Epithelial cell of proximal tubule (primary cell): ENCODE measurements at places on chromosomes 6 and 20. TPM values are rescaled to one million over a fixed set of nuclear protein-coding genes. Genes with fewer than 3 reads are reported as not detected.

GRCh38 chr6:27865850-27866356 is 46.3 kb downstream of the OR2B2 start:
- DNase-seq, result no peak

BANF2 gene
- total RNA-seq, result not detected in 2 replicates

SPATA2 gene
- total RNA-seq, result 3.2 and 5.3 TPM in 2 replicates

GRCh38 chr6:37936906-37937305 is 117.4 kb downstream of the ZFAND3 start:
- no peak for DNase-seq

DNA sequence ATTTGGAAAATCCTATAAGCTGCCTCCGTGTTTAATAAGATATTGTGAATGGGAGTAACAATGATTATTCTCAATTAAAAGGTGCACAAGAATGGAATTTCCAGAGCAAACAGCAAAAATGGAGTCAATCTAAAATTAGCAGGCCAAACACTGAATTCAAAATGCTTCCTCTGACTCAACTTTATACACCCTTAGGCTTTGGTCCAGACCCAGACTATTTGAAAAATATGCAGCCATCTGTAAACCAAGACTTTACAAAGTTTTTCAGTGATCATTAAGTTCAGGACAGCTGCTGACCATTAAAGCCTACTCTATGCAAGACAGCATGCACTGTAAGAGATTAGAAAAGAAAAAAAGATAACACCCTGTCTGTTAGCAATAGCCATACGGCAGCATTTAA is 39.4 kb upstream of the CCN6 start:
- DNase-seq, result no peak

DNA sequence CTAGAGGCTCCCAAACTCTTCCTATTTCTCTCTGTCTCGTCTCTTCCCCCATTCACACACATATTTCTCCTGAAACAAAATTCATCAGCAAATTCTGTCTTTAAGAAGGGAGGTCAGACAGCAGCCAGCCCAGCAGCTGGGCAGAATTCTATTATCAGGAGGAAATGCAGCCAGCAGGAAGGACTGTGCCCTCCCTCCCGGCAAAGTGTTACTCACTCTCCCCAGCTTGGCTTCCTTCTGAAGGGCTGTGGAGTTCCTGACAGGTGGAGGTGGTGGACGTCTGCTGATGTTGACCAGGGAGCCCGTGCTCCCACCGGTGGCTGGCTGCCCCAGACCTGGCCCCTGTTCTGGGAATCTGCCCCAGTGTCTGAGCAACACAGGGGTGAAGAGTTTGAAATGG is 37.3 kb downstream of the KCNB1 start:
- DNase-seq, result no peak

GRCh38 chr20:49937027-49937929 is 1.1 kb downstream of the RNF114 start:
- no peak for DNase-seq

DNA sequence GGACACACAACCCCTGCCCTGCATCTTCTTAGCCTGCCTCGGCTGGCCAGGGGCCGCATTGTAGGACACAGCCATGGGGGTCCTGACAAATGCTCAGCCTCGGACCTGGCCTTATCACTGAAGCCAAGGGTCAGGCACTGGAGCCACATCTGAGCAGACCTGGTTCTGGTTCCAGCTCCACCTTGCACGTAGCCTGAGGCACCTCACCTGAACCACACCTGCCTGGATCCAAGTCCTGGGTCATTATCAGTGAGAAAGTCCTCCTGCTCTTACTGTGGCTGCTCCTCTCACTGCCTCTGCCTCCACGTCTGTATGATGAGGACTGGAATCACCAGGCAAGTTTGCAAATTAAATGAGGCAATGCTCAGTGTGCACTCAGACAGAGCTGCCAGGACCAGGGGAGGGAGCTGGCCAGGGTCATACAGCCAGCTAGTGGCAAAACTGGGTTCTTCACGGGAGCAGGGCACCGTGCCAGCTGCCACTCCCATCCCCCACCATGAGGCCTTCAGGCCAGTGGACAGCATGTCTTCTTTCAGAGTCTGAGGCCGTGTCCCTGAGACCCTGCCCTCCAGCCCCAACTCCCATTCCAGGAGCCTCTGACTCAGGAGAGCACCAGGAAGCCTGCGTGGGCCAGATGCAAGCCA is 40.2 kb downstream of the MRPL14 start:
- no peak for DNase-seq

DNA sequence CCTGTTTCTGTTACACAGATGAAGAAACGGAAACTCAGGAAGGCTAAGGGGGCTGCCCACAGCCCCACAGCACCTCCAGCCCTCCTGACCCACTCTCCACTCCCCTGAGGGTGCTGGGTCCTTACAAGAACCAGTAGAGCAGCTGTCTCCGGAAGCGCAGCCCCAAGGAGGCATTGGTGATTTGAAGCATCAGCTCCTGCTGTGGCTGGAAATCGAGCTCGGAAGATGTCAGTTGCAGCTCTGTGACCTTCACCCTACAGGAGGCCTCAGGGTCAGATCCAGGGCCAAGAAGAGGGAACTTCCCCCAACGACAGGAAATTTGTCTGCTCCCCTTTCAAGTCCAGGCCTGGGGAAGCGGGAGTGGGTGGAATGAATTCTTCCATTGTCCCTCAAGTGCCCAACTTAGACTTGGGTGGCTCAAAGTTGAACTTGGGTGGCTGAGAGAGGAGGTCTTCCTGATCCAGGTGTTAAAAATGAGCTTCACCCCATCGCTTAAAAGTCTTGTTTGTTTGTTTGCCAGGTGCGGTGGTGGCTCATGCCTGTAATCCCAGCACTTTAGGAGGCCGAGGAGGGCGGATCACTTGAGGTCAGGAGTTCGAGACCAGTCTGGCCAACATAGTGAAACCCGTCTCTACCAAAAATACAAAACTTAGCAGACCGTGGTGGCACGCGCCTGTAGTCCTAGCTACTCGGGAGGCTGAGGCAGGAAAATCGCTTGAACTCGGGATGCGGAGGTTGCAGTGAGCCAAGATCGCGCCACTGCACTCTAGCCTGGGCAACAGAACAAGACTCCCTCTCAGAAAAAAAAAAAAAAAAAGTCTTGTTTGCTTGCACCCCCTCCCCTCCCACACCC is 1.9 kb downstream of the PLTP start:
- no peak for DNase-seq

DNA sequence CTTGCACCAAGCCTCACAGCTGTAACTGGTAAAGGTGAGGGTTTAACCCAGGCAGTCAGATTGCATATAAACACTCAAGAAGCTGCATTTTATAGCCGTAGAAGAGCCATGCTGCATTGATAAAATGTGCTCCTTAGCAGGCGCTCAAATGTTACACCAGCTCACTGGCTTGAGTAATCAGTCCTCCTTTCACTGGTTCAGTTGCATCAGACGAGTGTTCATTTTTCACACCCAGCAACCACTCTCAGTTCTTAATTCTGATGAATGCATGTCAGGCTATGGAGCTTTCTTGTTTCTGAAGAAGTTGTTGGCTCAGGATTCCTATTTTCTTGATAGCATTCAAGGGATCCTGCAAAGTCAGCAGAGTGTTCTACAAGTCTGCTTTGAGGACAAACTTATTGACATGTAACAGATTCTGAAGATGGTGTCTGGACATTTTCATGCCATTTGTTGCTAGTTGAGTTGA is 198.3 kb downstream of the PLCB1 start:
- no peak for DNase-seq

DNA sequence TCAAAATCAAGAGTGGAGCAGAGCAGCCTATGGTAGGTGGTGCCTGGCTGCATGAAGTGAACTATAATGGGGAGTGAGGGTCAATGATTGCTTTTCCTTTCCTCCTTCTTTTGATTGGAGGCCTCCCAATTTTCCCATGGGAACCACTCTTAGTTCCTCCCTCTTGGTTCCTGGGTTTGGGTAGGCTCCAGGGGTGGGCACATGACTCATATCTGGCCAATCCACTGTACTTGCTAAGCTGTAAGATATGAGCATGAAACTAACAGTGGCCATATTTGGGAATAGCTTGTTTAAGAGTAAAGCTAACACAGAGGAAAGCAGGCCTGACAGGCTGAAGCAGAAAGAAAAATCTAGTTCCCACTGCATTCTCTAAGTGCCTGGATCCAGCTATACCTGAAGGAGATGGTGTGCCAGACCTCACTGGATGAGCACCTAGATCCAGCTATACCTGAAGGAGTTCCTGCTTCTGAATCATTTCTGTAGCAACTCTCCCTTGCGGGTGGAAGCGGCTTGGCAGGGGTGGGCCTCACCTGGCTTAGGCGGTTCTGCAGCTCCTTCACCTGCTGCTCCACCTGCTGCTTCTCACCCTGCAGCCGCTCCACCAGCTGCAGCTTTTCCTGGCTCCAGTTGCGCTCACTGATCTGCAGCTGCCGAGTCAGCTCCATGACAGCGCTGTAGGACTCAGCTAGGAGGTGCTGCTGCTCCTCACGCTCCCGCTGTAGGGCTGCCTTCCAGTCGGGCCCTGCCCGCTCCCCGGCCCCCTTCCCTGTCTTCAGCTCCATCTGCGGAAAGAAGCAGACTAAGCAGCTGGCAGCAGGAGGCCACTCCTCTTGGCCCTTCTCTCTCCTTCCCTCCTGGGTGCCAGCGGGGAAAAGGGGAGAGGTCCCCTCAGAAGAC is 29.0 kb upstream of the DSN1 start:
- no peak for DNase-seq

NR2E1 gene
- not detected in 2 replicates for total RNA-seq

- peak; percentile 52 for DNase-seq
Observed at GRCh38 chr6:169162752-169163407, 90.8 kb downstream of the THBS2 start.

SCAF8 gene
- 15.2 and 19.0 TPM in 2 replicates for total RNA-seq

OR2H2 gene
- total RNA-seq, result not detected in 2 replicates

GRCh38 chr6:108102965-108103364 is 28.4 kb upstream of the OSTM1 start:
- DNase-seq, result no peak

DNA sequence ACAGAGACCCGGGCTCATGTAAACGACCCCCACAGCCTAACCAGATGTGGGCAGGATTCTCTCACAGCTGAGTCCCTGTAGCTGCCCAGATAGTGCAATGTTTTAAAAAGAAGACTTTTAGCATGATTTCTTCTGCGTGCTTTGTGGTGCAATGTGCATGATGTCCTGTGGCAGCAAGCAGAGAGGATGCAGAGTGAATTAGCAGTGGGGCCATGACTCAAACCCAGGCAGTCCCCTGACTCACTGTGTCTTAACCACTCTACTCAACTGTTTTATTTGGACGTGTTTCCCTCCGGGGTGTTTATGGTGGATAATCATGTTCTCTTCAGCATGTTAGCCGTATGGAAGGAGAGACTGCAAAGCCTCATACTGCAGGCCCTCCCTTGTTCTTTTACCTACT is 247.9 kb downstream of the SLC24A3 start:
- DNase-seq, result no peak

DNA sequence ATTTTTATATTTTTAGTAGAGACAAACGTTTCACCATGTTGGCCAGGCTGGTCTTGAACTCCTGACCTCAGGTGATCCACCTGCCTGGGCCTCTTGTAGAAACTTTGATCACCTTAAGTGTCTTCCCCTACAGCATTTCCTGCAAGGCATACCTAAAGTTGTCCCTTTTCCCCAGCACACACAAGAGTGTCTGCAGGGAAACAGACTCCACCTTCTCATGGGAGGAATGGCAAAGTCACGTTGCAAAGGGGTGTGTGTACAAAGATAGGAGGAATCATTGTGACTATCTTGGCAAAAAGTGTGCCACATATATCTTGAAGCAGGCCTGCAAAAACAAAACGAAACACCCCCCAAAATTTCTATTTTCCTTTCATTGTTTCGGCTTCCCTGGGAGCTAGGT is 160.8 kb upstream of the RNF24 start:
- no peak for DNase-seq

DNA sequence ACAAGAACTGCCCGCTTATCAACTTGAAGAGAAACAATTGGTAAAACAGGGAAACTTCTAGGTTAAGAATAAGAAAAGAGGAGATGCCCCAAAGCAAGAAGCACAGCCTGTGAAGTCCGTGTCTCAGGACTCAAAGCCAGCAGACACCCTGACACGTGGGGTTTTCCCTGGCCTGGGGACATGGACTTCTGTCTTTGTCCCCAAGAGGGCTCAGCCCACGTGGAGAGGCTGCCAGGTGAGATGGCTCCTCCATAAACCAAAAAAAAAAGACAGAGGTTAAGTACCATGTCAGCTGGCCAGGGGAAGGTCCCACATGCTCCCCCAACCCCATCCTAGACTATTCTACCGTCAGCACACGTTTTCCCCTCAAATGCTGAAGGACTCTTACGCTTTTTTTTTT is 9.9 kb downstream of the SERPINB6 start:
- no peak for DNase-seq

- no peak for DNase-seq
Observed at GRCh38 chr20:3221398-3222226, 12.3 kb downstream of the ITPA start.

GRCh38 chr20:47703748-47704147 is 81.5 kb downstream of the SULF2 start:
- no peak for DNase-seq

CLDN20 gene
- not detected in 2 replicates for total RNA-seq

CNBD2 gene
- total RNA-seq, result 2.1 and 5.6 TPM in 2 replicates

DNA sequence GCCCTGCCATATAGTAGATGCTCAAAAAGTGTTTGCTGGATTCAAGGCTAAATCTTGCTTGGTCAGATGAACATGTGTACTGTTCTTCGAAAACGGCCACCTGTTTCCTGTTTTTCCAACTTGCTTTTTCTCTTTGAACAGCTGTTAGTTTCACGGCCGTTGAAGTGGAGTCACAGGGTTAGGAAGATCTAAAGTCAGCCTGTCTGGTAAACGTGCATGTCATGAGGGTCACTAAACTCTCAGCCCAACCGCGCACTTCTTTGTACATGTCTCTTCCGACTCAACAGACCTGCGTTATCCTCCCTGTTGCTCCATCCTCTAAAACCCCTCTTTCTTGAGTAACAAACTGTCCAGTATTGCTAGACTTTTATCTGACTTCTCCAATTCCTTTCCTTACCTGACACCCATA is 93.2 kb upstream of the MAN1A1 start:
- no peak for DNase-seq

DNA sequence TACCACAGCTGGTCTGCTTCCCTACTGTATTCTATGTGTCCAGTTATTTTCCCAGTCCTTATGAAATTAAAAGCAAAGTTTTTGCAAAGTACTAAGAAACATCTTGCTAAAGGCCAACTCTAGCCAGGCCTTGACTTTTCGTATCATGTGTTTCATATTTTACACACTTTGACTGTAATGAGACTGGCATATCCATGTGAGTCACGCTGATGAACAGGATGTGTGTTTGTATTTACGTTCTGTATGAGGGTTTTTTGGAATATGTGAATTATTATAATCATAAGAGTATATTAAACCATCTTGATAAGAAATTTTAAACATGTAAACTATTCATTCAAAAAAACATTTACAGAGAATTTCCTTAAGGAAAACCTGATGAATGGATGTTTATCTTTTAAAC is 59.7 kb downstream of the EYA4 start:
- no peak for DNase-seq

ITPR3 gene
- total RNA-seq, result 69.3 and 74.4 TPM in 2 replicates

SYCP2 gene
- 0.29 and 1.2 TPM in 2 replicates for total RNA-seq

LKAAEAR1 gene
- total RNA-seq, result not detected in 2 replicates

DNA sequence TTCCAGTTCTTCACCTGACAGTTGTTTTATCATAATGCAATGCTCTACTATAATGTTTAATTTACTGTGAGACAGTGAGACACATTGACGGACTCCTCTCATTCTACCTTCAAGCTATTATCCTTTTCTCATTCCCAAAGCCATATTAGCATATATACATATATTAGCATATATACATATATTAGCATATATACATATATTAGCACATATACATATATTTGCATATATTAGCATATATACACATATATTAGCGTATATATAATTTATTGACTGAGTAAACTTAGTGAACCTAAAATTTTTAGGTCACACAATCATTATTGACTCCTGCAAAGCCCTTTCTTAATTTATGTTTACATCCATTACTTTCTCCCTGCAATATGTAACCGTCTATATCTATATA is 555.0 kb upstream of the ADGRB3 start:
- no peak for DNase-seq
